CD4-positive, alpha-beta T cell treated with Interleukin-21 for 1 hour (primary cell): ENCODE measurements at places on chromosomes 6 and 20.

GRCh38 chr20:57622579-57623381 lies 2.6 kb upstream of the ZBP1 start:
- peak; percentile 76 for DNase-seq

- DNase-seq = no peak
These were observed 263.5 kb upstream of the TAB2 start for GRCh38 chr6:149053848-149054558.

DNA sequence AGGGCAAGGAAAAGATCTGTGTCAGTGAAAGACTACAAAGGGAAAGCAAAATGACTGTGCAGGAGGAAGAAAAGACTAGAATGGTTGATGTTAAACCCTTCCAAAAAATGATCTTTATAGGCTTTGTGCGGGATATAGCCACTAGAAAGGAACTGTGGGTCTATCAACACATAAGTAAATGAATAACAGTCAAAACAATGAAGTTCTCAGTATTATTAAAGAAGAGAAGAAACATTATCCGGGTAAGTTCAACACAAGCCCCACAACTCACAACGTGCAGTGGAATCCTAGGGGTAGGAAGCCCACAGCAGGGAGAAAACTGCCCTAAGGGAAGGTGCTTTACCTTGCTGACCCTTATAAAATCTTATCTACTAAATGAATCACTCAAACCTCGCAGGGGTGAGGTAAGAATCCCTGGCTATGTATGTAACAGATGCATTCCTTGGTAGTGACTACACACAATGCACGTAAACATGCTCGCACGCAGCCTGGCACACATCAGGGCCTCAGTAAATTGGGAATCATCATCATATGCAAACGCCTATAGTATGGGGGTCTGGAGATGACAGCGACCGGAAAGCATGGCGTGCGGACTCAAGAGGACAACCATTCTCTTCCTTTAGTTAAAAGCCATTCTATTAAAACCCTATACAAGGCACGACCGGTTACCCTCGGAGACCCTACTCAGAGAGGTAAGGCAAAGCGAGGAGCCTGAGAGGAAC lies 11.3 kb downstream of the TFAP2A start:
- no peak for DNase-seq

- no peak for DNase-seq
These were observed 20.2 kb upstream of the NR2E1 start for GRCh38 chr6:108145639-108146038.

DNA sequence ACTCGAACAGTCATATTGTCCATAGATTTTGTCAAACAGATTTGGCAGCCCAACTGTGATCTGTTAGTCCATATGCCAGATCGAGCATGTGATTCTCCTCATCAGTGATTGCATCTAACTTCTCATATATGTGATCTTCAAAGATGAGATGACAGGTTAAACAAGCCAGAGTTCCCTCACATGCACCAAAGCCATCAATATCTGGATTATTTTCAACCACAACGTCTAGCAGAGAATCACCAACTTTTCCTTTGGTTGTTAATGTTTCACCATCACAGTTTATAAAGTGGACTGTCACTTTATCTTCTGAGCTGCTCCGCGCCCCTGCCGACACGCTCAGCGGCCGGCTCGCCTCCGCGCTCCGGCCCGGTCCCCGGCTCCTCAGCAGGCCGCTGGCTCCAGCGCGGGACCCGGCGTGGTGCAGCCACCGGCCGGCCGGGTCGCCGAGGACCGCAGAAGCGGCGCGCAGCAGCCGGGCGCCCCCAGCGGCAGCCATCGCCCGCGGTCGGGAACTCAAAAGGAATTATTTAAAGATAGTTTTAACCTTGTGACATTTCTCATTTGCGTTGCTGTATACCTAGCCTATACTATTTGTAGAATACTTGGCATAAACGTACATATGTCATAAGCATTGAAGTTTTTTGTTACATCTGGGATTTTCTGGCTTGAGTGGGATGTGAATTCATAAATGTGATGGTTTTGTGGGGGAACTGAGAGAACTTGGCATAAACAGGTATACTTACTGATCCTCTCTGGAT lies 40.1 kb upstream of the DYNLRB1 start:
- peak; percentile 30 for DNase-seq

DNA sequence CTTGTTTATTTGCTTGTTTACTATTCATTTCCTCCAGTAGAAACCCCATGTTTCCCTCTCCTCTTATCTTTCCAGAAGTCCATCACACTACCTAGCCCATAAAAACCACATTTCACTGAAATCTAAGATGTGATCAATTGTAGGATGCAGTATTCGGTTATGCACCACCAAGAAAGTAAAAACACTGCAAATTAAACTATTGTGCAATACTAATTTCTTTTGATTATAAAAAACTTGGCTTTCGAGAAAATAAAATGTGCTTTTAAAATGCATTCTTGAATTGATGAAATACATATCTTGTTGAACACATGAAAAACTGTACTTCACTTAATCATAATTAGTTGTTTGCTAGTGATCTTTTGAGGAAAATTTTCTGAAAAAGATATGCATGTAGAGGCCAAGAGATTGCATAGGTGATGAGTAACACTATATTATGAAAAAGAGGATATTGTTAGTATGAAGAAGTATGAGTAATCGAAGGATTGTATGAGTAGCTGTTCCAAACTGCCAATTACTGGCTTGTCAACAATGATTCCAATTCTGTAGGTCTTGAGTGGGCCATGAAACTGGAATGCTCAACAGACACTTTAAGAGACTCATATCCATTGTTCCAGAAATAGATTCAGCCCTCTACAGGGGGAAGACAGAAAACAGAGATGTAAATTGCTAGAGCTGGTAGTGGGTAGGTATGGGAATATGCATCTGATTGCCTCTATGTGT lies 79.7 kb downstream of the RNF217 start:
- DNase-seq = no peak

DNA sequence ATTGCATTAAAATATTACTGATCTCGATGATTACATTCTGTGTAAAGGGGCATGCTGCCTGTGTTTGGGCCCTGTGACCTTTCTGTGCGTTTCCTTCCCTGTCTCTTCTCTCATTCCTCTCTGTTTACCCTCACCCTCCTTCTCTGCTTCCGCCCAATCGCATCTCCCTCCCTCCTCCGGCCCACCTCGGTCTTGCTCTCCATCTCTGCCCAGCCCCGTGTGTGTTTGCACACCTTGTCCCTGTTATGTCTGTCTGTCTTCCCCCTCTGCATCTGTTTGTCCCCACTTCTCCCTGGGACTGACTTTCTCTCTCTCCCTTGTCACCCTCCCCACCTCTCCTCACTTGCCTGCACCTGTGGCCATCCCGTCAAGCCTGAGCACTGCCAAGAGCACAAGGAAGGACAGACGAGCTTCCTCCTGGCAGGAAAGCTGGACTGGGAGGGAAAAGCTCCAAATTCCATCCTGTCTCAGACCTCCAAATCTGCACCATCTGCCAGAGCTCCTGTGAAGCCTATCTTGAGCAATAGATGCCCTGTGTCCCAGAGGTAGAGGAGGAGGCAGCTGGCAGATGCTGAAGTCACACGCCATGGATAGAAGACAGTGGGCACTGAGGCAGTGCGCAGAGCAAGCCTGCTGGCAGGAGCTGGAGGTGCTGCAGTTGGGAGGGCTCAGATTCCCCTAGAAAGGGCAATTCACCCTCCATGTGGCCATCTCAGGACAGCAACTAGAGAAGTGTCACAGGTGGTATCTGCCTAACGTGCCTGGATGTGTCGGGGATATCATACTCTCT lies 172.3 kb downstream of the PTPRT start:
- no peak for DNase-seq

DNA sequence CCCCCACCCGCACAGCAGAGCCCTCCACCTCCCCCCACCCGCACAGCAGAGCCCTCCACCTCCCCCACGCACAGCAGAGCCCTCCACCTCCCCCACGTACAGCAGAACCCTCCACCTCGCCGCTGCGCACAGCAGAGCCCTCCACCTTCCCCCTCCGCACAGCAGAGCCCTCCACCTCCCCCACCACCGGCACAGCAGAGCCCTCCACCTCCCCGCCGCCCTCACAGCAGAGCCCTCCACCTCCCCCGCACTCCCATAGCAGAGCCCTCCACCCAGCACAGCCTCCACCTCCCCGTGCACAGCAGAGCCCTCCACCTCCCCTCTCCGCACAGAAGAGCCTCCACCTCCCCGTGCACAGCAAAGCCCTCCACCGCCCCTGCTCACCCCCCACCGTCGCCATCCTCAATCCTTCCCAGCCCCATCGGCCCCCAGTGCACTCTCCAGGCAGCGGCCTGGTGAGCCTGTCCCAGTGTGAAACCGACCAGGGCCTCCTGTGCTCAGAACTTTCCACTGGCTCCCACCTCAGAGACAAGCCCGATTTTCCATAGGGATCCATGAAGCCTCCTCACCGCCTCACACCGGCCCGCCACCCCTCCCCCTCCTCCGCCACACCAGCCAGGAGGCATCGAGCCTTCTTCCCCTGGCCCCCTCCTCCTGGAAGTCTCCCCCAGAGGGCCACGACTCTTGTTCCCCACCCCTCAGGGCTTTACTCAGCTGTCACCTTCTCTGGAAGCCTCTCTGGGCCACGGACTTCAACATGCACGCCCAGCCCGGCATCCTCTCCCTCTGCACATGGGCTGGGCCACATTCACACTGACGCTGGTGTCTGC lies 347.1 kb downstream of the ZFAND3 start:
- no peak for DNase-seq

GRCh38 chr6:129966125-129966524 lies 52.3 kb upstream of the L3MBTL3 start:
- DNase-seq = no peak

DNA sequence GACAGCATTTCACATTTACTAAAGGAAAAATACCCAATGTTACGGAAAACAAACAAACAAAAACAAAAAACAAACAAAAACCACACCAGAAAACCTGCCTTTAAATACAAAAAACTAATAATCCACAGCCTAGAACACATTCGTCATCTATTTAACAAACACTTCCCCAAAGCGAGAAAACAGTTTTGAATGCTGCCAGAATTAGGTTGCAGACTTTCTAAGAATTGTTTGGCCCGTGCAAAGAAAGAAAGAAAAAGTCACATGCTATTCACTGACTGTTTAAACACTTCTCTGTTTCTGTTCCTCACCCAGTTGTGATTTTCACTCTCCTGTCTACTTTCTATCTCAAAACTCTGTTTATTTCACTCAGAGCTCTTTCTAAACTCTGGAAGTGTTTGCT lies 52.5 kb downstream of the BCAS1 start:
- DNase-seq = no peak

DNA sequence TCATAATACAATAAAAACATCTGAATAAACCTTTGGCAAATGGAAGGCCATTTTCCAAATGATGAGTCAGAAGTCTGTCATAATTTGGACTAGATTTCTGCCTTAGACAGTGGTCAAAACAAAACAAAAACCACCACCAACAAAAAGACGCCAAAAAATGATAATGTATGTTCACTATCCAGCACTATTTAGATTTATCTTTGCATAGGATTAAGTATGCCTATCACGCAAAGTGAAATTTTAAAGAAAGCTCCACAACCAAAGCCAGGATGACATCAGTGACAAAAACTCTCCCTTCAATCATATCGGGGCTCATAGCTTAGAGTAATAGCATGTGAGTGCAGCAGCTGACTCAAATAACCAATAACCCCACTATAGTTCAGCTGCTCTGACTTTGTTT lies 201.9 kb downstream of the MOXD1 start:
- DNase-seq = no peak

- no peak for DNase-seq
These were observed 68.6 kb downstream of the PHF20 start for GRCh38 chr20:35840421-35840820.

- no peak for DNase-seq
These were observed 13.2 kb downstream of the MAP3K7 start for GRCh38 chr6:90573624-90574023.

DNA sequence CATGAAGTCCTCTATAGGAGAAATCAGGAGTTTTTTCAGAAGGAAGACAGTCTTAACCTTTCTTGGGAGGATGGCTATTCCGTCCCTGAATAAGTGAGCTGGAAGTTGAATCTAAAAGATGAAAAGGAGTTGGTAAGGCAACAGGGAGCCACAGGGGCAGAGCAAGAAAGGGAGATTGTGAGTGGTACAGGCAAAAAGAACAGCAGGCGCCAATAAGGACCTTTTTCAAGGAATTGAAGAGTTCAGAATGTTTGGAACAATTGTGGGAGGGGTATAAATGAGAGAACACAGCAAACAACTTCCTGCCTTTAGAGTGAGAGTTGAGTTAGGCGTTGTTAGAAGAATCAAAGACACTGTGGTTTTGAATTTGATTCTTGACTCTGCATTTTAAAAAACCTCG lies 1003.7 kb downstream of the EPHA7 start:
- DNase-seq = no peak

DNA sequence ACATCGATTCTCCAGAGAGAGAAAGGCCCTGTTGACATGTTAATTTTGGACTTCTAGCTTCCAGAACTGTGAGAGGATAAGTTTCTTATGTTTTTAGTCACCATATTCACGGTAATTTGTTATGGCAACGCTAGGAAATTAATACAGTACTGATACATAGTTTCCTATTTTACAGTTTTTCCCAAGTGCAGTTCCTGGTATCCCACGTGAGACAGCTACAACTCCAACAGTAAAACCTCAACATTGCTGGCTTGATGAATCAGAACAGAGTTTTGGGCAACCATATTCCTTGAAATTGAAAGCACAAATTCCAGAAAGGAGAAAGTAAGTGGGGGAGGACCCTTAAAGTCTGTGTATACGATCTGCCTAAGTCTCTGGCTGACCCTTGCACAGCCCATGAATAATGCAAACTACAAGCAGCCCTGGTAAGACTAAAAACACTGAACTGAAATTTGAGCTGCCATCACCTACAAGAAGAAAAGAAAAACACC lies 505.1 kb upstream of the NRSN1 start:
- DNase-seq = no peak

DNA sequence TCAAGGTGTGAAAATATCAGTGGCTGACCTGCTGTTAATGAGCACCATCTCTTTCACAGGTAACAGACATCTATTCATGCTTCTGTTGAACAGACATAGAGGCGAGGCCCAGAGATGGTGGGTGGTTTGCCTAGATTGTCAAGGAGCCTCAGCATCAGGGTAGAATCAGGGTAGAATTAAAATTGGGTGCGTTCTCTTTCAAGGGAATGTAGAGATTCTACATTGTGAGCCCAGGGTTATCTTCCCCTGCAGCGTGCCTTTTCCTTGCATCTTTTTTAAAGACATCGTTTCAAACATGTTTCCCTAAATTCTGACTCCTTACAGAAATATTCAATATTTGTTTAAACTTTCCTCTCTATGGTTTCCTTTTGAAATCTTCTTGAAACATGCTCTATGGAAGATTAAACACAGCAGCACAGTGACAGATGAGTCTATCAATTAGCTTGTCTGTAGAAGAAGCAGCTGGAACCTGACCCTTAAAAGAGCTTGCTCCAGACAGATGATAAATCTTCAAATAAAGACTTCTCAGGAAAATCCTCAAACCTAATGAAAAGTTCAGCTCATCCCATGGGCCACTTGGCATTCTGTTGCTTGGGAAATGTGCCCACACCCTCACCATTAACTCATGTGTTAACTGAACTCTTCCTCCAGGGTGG lies 119.8 kb downstream of the IPCEF1 start:
- no peak for DNase-seq

GRCh38 chr6:162973151-162973872 lies 245.5 kb downstream of the PACRG start:
- no peak for DNase-seq

GRCh38 chr6:168318090-168318489 lies 1.5 kb downstream of the DACT2 start:
- DNase-seq = no peak

- DNase-seq = no peak
These were observed 53.8 kb downstream of the TOX2 start for GRCh38 chr20:43968341-43969000.

GRCh38 chr6:33372526-33373123 lies 19.0 kb upstream of the KIFC1 start:
- no peak for DNase-seq
